ENCODE measurements at places on chromosomes 16 and 17.

DNA sequence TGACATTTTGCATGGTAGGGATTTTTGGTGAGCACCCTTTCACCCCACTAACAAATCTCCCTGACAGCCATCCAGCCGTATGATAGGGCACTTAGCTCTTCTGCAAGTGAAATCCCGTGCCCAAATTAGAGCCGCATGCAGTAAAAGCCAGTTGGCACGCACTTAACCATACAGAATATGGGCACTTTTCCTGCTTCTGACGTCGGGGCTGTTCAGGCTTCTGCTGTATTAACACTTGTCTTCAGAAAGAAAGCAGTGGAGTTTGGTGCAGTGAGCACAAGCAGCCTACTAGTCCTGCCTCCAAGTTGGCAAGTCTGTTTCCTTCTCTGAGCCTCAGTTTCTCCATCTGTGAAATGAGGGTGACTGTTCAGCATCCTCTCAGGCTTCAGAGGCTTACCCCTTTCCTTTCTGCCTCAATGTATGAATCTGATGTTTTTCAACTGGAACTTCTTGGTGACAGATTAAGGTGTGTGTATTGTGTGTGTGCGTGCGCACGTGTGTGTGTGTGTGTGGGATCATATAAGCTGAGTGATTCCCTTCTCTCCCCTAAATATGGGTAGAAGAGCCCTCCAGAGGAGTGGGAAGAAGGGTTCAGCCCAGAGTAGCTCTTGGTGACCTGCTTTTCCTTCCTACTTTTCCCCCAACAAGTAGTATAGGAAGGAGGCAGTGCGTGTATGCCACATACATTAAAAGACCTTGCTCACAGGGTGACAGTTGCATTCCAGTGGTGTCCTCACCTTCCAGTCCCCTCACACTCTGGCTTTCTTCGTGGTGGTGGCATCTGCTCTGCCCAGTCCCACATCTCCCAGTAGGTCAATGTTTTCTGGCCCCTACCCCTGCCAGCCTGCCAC lies 19.0 kb downstream of the IGF2BP1 start:
- DNase-seq = no peak

- DNase-seq = peak; percentile 82
Measured at GRCh38 chr16:11257131-11257938, 1.3 kb upstream of the SOCS1 start.

GRCh38 chr17:80452173-80452915 lies 24.1 kb downstream of the NPTX1 start:
- DNase-seq = no peak

- no peak for DNase-seq
Measured at GRCh38 chr17:32835291-32835761, 41.6 kb downstream of the MYO1D start.

DNA sequence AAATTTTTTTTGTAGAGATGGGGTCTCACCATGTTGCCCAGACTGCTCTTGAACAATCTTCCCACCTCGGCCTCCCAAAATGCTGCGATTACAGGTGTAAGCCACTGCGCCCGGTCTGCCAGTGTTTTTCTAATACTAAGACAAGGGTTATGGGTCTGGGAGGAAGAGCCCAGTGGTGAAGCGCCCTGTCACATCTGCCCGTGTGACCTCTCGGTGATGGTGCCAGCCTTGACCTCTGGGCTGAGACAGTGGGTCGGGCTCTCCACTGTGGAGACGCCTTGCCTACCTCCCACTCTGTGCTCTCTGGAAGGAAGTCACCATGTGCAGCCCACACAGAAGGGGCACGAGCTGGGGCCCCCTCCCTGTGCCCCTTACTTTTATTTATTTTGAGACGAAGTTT lies 5.1 kb upstream of the BAIAP2 start:
- DNase-seq = no peak

GRCh38 chr17:7561589-7562207 lies at the start of gene SENP3:
TSS of gene SENP3 (plus strand) at chr17:7561919. CDS start at chr17:7563077, 1,158 bp downstream.
- DNase-seq = peak; percentile 94

DNA sequence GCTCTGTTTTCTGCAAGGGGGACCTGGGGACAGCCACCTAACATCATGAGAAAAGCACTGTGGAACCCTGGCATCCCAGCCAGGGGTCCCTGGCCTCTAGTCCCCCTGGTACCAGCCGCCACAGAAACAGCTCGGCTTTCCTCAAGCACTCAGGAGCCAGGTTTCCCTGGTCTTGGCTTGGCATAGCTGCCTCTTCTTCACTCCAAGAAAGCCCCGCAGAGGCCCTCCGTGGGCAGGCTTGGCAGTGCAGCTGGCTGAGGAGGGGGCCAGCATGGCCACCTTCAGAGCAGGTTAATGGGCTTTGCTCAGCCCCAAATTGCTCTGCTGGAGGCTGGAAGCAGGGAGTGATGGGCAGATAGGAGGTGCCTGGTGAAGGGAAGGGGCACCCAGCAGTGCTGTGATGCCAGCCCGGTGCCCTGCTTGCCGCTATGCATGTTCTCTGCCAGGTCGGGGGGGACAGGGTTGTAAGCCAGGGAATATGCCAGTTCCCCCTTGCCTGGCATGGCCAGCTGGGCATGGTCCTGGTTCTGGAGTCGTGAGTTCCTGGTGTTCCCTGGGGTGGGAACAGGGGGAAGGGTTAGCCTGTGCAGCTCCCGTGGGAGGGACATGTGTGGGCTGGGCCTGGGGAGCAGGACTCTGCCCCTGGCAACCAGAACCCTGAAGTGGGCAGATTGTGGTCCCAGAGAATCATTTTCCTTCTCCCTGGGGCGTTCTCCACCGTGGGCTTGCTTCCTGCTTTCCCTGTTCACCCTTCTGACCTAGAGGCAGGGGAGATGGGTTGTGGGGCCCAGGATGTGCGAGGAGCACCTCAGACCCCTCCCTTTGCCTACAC lies 3.2 kb downstream of the ANKRD13B start:
- DNase-seq = no peak

- DNase-seq = no peak
Measured at GRCh38 chr17:40672654-40673053, 7.7 kb upstream of the KRT222 start.

- DNase-seq = no peak
Measured at GRCh38 chr17:42578282-42578869, 847 bp upstream of the PSMC3IP start.

- DNase-seq = no peak
Measured at GRCh38 chr17:28950752-28951427, 428 bp downstream of the PHF12 start.

DNA sequence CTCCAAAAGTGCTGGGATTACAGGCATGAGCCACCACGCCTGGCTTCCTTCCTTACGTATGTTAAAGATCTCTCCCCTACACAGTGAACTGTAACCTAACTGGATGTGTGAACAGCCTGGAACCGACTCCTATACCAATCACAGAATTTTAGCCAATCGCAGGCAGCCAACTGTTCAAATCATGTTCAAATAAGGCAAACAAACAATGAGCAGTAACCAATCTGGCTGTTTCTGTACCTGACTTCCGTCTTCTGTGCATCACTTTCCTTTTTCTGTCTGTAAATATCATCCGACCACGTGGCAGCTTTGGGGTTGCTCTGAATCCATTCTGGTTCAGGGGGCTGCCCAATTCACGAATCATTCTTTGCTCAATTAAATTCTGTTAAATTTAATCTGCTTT lies 27.5 kb downstream of the TEKT5 start:
- DNase-seq = no peak

DNA sequence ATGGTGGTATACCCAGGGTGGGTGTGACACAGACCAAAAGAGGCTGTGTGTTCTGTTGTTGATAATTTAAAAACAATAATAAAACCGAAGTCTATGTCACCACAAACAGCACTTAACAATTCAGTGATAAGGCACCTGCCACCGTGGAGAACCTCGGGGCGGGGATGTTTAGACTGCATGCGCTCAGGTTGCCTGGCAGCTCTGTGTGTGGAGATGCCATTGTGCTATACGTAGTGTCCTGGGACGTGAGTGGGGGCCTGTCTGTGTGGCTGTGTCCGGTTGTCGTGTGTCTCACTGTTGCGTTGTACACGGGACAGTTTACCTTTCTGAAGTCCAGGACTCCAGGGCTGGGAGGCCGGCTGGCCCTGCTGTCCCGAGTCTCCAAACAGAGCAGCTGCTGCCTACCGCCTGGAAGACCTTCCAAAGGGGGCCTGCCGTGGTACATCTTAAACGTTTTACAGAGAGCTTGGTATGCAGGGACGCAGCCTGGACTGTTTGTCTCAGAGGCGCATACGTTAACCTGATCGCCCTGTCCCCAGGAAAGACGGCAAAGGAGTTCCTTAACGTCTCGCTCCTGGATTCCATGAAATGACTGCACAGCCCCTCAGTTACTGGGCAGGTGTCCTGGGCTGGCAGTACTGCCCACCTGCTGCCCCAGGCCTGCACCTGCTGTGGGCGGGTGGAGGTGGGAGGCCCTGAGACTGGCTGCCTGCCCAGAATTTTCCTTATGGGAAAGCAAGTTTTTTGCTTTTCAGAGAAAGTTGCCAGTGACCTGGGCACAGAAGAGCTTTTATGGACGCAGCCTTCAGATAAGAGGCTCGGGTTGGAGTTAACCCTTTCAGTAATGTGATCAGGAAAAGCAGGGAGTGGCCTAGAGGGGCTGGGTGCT lies 19.0 kb downstream of the SPIRE2 start:
- no peak for DNase-seq

DNA sequence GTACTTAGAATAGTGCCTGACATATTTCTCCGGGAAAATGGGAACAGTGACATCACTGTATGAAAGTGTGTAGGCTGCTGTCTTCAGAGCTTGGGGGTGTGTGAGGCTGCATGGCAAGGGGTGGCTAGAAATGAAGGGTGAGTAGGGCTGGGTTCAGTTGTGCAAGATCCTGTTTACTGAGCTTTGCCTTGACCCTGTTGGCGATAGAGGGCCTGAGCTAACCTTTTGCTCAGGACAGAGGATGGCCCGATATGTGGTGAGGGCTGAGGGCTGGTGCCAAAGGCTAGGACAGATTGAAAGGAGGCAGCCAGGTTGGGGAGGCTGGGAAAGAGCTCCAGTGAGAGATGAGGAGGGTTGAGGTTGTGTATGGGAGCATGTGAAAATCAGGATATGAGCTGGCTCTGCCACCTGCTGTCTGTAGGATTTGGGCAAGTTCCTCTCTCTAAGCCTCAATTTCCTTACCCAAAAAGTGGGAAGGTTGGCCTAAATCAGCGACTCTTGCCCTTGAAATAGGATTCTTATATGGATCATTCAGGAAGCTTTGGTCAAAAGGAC lies 6.0 kb upstream of the CCL1 start:
- no peak for DNase-seq

DNA sequence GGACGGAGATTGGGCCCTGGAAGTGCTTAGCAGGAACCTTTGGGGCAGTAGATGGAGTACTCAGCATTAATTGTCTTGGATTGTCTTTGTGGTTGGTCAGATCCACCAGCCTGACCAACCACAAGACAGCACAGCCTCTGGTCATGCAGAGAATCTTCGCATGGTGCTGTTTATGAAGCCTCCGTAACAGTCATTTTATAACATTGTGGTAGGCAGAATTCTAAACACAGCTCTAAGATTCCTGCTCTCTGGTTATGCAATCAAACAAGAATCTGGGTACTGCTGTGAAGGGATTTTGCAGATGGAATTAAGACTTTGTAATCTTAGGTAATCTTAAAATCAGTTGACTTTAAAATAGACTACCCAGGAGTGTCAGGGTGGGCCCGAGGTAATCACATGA lies 312.2 kb upstream of the GOT2 start:
- DNase-seq = no peak

DNA sequence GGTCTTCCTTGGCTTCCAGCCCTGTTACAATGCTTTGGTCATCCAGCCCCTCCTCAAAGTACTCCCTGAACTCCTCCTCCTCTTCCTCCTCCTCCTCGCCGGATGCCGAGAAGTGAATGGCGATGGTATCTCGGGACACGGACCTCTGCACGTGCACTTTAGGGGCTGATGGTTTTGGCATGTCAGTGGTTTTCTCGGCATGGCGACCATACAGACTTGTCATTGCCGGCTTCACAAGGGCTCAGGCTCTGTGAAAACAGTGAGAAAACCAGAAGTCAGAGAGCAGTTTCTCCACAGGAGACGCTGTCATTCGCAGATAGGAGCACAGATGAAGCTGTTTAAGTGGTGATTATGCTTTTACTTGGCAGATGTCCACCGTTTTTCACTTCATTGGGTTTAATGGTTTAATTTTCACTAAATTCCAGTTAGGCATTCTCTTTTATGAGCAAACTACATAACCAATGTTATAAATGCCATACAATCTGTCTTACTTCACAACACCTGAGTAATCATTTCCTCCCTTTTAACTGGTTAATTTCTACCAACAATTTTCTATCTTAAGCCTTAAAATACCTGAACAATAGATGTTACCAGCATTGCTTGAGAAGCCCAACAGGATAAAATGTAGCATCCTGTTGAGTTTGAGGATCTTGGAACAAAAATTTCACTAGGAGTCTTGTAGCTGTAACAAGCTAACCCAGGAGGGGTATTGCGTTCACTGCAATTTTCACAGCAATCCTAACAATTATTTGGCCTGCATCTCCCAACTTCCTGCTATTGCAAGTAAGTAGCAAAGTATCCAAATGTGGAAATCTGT lies 48.9 kb downstream of the TEX2 start:
- DNase-seq = no peak

DNA sequence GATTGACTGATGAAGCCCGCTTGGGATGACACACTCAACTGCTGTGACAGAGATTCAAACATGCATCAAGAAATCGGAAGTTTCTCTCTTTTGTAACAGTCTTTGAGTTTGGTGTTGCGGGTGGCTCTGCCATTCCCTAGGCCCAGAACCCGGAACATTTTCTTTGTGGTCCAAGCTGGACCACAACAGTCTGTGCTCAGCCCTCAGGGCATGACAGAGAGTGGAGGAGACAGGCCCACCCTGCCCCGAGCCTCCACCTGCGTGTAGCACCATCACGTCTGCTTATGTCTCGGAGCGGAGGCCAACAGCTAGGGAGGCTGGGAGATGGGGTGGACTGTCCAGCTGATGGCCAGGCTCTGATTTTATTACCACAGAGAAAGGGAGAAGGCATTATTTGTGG lies 64.5 kb downstream of the SHISA6 start:
- no peak for DNase-seq

GRCh38 chr17:82237083-82237745 lies 8.4 kb downstream of the SLC16A3 start:
- DNase-seq = no peak

DNA sequence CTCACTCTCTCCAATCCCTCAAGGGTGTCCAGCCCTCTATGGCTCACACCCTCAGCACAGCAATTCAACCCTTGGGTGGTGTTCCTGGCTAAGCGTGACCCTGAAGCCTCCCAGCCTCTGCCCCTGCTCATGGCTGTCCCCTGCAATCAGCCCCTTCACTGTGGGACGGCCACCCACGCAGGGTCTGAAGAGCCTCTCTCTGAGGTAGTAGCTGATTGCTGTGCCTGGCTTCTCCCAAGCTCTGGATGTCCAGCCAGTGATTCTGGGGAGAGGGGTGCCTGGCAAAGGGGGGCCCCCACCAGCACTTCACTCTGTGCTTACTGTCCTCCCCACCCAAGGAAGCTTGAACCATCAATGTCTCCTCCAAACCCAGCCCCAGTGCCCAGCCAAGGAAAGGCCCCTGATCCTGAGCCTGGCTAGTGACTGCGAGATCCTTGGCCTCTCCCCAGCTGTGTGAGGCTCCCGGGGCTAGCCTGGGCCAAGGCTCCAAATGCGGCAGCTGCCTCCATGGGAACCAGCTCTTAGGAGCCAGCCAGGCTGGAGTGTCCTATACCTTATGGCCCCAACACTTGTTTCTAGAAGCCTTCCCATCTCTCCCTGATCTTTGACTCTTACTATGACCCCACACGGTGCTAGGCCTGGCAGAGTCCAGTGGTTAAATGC lies 9.9 kb downstream of the MTSS2 start:
- DNase-seq = no peak

- no peak for DNase-seq
Measured at GRCh38 chr16:86406056-86406455, 104.3 kb upstream of the FOXF1 start.
